ENCODE measurements at places on chromosomes 6 and 20.

DNA sequence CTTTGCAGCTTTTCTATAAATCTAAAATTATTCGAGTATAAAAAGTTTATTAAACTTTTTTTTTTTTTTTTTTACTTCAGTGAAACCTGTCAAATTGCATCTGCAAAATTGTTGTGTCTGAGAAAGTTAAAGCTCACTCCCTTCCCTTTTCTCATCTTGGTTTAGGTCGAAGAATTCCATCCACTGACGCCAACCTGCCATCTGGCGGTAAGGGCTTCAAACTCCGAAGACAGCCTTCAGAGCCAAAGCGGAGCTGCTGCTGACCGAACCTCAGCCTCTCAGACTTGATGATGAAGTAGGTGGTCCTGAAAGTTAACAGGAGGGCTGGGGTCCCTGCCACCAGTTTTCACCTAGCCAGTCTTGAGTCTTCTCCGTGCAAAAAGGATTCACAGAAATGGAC is 29.6 kb upstream of the VAPB start:
- no peak for DNase-seq

- no peak for DNase-seq
Observed at GRCh38 chr6:104656235-104656634, 203.5 kb downstream of the HACE1 start.

- DNase-seq, result no peak
Observed at GRCh38 chr6:18349386-18349785, 37.8 kb upstream of the RNF144B start.

DNA sequence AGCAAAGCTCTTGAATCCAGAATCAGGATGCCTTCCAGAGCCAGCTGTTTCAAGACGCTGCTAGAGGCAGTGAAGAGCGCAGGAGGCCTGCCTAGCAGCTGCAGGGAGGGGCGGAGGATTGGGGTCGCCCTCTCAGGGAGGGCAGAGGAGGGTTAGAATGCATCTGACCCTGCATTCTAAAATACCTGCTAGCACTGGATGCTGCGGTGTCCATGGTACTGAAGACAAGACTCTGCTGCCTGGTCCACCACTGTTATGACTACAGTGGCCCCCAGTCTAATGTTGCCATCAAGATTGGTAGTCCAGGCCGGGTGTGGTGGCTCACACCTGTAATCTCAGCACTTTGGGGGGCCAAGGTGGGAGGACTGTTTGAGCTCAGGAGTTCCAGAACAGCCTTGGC is 193.7 kb upstream of the PROKR2 start:
- no peak for DNase-seq

DNA sequence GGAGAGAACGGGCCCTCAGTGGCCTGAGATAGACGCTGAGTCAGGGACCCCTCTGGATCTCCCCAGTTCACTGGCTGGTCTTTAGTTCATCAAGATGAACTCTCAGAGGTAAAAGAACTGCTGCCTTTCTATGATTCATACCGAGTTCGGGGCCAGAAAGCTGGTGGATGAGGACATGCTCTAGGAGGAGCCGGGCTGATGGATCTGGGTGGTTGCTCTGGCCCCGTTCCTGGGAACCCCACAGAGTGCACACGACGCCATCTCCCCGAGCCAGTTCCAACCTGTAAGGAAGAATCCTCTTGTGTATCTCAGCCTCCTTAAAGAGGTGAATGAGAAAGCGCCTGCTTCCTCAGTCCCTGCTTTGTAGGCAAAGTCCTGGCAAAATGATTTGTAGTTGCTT is 142.6 kb upstream of the PDE10A start:
- no peak for DNase-seq

DNA sequence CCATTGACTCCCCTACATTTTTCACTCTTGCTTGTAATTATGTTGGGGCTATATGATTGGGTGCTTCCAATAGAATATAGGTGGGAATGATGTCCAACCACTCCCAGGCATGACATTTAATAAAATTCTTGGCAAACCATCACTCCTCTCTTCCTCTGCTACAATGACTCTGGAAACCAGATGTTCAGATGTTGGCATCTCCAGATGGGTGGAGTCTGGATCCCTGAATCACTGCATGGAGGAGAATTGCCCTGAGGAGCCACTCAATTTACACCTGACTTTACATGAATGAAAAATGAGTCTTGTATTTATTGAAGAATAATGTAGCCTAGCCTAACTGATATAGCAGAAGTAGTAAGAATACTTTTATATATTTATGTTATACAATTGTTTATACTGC is 306.7 kb upstream of the SUPT3H start:
- no peak for DNase-seq
